ENCODE measurements at places on chromosomes 6 and 20.

DNA sequence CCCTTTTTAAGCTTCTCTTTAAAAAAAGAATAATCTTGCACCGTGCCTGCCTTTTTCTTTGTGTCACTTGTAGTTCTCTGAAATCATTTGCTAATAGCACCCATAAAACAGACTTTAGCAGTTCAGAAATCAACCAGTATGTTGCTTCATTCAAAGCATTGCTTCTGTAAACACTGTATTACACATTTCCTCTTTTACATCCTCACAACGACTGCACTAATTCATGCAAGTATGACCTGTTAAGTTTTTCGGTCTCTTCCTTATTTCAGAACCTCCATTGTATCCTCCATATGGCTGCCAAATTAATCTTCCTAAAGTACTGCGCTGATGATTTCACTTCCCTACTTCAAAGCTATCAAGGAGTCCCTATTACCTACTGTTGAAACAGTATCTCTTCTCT lies 142.9 kb upstream of the RNF217 start:
- DNase-seq = peak; percentile 69

- no peak for DNase-seq
These were observed 4.7 kb upstream of the WTAP start for GRCh38 chr6:159722655-159723054.

- no peak for DNase-seq
These were observed 176.8 kb downstream of the NFATC2 start for GRCh38 chr20:51365670-51366069.

- peak; percentile 29 for DNase-seq
These were observed 705.5 kb upstream of the MAN1A1 start for GRCh38 chr6:120055071-120055470.

DNA sequence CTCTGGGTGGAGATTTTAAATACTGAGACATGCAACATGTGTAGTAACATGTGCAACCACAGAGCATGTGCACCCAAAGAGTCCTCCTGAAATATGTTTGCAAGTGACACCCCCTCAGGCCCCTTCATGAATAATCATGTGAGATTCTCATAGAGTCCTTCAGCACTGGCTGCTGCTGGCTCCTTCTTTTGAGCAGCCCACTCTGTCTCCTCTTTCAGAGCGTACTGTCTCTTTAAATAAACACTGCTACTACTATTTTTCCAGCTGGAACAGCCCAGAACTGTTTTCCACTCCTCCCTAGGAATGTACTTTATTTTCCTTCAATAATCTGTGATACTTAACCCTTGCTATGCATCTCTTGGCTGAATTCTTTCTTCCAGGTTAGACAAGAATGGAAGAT lies 42.0 kb downstream of the HLA-DRB5 start:
- no peak for DNase-seq

- peak; percentile 74 for DNase-seq
These were observed 246.6 kb downstream of the GRIK2 start for GRCh38 chr6:101640131-101640530.

- DNase-seq = no peak
These were observed 58.6 kb upstream of the ZNF217 start for GRCh38 chr20:53652090-53652858.

- DNase-seq = peak; percentile 48
These were observed 86.4 kb downstream of the LY86 start for GRCh38 chr6:6674872-6675271.

GRCh38 chr6:35534407-35535170 lies 21.9 kb upstream of the TULP1 start:
- DNase-seq = peak; percentile 70

DNA sequence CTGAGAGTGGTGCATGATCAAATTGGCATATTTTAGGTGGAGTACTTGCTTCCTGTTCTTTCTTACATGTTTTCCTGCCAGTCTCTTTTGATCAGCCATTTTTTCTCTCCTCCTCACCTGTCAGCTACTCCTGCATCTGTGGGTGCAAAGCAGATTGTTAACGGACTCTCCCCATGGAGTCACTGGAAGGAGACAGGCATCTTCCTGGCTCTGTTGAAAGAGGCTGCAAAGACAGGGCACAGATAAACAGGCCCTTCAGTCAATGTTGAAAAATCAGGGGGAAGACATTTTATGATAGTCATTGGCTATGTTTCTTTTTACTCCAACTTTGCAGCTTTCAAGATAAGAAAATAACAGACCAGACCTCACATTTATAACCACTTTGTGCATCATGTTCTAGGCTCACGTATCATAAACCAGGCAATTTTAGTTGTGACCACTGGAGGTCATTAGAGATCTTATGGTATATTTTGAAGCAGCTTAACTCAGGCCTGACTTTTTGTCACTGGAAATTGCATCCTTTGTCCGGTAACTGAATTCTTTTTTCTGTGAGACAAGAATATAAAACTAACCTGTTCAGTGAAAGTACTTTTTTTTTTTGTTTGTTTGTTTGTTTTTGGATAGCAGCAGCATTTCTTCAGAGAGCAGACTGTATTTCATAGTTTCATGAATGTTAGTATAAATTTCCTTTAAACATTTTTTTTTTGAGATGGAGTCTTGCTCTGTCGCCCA lies 20.1 kb downstream of the ECT2L start:
- DNase-seq = peak; percentile 92

GRCh38 chr6:149895833-149896271 lies 2.1 kb downstream of the RAET1E start:
- peak; percentile 91 for DNase-seq

GRCh38 chr6:127198549-127198948 lies 68.1 kb upstream of the RNF146 start:
- DNase-seq = no peak

DNA sequence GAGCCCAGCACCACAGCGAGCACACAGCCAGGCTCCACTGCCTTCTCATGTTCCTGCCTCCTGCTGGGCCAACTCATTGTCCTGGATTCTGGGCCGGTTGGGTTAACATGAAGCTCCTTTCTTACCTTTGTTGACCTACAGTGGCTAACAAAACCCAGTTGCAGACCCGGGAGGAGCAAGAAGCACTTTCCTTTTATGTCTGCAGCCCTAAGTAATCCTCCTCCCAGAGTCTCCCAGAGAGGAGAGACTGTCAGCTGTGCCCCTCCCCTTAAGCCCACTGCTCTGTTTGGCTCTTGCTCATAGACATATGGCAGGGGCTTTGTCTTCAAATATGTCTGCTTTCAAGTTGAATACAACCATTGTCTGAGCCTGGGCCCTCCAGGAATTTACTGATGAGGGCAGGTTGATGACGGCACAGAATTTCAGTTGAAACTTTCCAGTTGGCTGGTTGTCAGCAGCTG lies 55.2 kb downstream of the PSMB1 start:
- DNase-seq = peak; percentile 98

GRCh38 chr6:56552187-56553130 lies 90.2 kb downstream of the DST start:
- DNase-seq = peak; percentile 41

- DNase-seq = peak; percentile 6
These were observed 52.0 kb downstream of the CDC5L start for GRCh38 chr6:44439270-44440045.

- DNase-seq = no peak
These were observed 15.0 kb downstream of the CCR6 start for GRCh38 chr6:167137881-167138280.

DNA sequence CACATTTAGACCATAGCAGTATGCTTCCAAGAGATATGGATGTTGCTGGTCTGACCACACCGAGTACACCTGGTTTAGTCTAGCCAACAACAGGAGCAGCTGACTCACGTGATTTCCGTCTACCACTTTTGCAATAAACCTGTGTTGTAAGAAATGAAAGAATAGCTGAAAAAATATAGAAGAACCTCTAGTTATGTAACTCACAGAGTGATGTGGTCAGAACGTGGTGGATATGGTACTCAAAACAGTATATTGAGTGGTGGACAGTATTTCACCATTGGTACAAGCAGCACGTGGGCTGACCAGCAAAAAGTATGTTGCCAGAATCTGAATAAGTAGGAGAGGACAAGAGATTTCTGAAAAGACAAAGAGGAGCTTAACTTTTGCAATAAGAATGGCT lies 226.9 kb downstream of the TBC1D7 start:
- DNase-seq = no peak

DNA sequence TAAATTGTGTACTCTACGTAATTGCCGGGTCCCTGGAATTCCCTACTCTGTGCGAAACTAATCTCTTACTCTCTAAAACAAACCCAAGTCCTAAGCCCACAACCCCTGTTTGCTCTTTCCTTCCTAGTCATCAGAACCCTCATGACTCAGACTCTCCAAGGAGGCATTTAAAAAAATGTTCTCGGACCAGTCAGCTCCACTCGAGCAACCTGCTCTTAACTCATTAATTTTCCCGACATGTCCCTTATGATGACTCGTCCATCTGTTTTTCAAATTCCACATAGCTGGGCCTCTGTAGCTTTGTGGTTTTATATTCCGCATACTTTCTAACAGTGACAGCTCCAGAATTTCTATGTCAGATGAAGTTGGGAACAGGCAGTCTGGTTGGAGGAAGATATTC lies 2.6 kb upstream of the MUC22 start:
- no peak for DNase-seq

DNA sequence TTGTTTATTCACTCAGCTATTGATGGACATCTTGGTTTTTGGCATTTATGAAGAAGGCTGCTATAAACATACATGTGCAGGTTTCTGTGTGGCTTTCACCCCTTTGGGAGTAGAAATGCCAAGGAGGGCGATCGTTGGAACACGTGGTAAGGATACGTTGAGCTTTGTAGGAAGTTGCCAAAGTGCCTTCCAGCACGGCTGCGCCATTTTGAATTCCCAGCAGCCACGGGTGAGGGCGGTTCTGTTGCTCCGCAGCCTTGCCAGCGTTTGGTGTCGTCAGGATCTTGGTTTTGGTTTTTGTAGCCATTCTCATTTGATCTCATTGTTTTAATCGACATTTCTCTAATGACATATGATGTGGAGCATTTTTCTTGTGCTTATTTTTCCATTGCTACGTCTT lies 21.8 kb downstream of the NTSR1 start:
- no peak for DNase-seq

DNA sequence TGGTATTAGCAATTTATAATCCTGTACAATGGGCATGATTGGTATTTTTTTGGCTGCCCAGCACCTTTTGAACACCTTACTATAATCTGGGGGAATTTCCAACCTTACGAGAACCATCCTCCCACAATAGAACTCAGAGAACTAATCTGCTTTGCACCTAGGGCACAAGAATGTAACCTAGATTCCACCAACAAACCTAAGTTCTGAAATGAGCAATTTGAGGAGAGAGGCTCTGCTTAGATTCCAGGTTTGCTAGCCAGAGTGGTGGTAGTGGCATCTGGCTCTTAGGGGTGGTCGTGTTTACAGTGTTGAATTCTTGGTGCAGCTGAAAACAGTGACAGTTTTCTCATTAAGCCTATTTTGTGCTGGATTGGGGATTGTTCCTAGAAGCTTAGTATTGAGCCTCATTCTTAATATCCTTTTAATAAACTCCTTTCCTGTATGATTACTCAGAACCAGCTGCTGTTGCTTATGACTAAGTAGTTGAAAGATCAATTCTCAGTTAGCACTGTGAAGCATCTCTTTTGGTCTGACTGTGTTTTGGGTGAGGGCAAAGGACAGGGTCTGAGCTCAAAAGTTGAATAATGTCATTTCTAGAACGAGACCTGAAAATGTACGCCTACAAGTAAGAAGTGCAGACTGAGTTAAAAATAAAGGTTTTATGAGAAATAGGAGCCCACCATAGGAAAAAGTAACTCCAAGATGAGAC lies 385.6 kb downstream of the CDKAL1 start:
- no peak for DNase-seq

DNA sequence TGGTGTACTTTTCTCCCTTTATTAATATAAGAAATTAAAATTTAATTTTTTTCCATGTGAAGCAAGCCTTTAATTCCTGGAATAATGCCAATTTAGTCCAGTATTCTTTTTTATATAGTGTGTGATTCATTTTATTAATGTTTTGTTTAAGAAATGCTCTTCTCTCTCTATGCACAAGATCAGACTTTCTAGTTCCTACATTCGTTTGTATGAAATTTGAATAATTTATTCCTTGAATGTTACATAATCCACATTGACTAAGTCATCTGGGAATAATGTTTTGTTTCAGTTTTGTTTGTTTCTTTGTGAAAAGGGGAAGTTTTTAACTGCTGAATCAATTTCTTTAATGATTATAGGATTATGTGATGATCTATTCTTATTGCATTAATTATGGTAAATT lies 181.4 kb upstream of the ID4 start:
- DNase-seq = no peak

DNA sequence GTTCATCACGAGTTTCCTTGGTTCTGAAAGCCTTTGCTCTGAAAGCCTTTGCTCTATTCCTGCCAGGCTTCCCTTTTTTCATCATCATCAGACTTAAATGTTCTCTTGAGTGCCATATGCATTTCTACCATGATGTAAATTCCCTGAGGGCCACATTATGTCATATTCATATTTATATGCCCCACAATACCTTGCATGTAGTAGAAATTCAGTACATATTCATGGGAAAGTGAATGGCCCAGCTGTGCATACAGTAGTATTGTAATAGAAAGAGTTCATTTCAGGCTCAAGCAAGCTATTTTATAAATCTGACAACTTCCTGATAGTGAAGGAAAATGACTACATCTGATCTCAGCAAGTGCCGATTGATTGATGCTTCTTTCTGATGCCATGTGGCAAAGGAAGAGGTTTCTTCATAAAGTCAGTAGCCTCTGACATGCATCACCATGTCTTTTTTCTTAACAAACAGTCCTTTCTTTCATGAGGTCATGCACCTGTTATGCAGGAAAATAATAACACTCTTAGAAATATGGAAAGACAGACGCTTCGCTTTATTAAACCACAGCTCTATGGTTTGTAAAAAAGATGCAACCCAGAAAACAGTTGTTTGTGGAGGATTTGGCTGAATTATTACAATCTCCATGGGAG lies 308.7 kb downstream of the SAMD5 start:
- no peak for DNase-seq

DNA sequence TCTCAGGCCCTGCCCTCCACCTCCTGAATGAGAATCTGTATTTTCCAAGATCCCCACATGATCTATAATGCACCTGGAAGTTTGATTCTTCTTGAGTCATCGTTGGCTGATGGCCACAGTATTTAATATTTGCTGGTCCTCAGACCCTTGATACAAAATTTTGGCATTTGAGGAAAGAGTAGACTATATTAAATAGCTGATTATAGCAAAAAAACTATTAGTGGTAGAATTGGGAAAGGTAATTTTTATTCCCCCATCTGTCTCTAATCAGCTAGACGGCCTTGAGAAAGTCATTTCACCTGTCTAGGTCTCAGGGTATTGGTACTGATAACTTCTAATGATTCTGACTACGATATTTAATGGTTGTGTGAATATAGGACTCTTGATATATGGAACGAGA lies 176.8 kb downstream of the BMP2 start:
- no peak for DNase-seq

DNA sequence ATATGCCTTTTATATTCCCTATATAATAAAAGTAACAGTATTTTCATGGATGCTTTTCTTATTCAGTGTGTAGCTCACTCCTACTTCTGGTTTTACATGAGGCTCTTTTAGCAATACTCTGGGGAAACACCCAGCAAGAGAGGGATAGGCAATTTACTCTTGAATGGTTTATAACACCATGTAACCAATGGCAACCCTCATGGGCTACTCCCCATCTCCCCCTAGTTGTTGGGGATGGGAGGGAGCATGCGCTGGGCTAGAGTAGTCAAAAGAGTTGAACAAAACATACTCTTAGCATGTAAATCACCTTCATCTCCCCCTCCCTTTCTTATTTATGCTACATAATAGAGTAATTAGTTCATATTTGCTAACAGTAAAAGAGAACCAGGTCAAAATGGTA lies 140.1 kb upstream of the LRFN2 start:
- DNase-seq = peak; percentile 78
